MCF 10A (cell line): ENCODE measurements at places on chromosomes 2 and 18. TPM values are rescaled to one million over a fixed set of nuclear protein-coding genes. Genes with fewer than 3 reads are reported as not detected.

DCDC2C gene
- total RNA-seq, result not detected in 2 replicates

DNA sequence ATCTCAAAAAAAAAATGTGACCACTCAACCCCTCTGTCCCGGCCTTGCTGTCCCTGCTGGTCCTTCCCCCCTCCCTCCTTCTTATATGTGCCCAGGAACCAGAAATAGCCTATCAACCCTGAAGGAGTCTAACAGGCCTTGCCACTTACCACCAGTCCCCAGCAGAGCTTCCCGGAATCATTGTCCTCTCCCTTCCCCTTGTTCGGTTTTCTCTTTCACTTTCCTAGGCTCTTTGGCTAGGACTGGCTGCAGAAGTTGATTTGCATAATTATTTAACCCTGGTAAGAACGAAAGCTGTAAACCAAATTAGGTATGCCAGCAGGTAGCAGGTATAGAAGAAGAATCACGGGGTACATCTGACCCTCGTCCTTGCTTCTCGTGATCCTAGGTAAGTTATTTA, 72.6 kb upstream of the ZNF532 start:
- no peak for DNase-seq

IFIH1 gene
- 4.5 and 7.2 TPM in 2 replicates for total RNA-seq

GRCh38 chr2:212845941-212846340, 305.5 kb downstream of the IKZF2 start:
- DNase-seq, result peak; percentile 31

GRCh38 chr2:219228911-219229304, 528 bp downstream of the ATG9A start:
- DNase-seq, result no peak

C2orf15 gene
- 0.74 and 0.93 TPM in 2 replicates for total RNA-seq

GRCh38 chr2:114185501-114185900, 256.9 kb upstream of the DPP10 start:
- no peak for DNase-seq

DNA sequence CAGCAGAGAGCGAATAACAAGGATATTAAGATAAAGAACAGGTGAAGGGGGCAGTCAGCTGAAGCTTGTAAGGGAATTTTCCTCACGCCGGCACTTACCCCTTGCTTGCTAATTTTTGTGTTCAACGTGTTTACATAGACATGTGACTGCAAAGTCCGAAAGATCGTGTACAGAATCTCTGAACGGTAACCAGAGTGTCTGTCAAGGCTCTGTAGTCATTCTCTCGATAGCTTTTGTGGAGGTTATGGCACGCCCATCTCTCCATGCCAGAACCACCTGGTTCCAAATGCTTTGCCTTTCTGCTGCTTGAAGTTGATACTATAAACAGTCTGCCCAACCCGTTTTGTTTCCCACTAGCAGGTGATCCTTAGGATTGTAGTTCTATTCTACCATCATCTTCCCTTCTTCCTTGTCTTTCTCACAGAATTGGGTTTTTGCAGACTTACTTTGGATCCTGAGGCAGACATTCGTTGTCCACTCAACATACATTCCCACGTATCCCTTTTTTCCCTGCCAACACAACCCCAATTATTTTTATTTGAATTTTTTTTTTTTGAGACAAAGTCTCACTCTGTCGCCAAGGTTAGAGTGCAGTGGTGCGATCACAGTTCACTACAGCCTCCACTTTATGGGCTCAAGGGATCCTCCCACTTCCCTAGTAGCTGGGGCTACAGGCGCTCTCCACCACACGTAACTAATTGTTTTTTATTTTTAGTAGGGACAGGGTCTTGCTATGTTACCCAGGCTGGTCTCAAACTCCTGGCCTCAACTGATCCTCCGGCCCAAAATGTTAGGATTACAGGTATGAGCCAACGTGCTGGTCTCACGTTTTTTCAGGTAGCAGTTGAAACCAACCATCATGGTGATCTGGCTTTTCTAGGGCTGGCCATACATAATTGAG, 1.3 kb upstream of the USP34 start:
- DNase-seq, result peak; percentile 42

DNA sequence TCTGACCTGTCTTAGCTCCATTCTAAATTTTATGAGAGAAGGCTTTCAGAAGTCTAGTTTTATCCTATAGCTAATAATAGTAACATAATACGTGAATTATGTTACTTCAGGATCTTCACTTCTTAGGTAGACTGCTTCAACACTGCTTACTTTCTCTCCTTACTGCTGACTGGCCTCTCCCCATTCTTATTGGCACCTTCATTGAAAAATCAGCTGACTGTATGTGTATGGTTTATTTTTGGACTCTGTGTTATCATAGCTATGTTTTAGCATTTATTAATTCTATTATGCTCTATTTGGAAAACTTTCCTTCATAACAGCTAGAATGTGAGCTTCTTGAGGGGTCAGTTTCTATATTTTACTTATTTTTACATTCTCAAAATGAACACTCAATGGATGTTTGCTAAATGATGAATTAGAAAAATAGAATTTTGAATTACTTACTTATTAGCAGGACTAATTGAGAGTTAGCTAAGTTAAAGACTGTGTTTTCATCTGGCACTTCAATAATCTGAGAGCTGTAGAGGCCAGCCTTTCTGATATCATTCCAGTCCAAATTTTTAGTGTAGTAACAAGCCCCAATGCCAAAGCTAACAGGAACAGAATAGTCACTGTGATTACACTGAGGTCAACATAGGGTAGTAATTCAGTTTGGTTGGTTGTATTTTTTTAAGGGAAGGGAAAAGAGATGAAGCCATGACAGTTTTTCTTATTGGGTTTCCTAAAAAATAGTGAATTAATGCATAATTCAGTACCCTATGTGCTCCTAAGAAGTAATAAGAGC, 92.3 kb downstream of the TTC27 start:
- no peak for DNase-seq

GRCh38 chr2:11123856-11124759, 31.2 kb upstream of the SLC66A3 start:
- DNase-seq, result peak; percentile 56

DNA sequence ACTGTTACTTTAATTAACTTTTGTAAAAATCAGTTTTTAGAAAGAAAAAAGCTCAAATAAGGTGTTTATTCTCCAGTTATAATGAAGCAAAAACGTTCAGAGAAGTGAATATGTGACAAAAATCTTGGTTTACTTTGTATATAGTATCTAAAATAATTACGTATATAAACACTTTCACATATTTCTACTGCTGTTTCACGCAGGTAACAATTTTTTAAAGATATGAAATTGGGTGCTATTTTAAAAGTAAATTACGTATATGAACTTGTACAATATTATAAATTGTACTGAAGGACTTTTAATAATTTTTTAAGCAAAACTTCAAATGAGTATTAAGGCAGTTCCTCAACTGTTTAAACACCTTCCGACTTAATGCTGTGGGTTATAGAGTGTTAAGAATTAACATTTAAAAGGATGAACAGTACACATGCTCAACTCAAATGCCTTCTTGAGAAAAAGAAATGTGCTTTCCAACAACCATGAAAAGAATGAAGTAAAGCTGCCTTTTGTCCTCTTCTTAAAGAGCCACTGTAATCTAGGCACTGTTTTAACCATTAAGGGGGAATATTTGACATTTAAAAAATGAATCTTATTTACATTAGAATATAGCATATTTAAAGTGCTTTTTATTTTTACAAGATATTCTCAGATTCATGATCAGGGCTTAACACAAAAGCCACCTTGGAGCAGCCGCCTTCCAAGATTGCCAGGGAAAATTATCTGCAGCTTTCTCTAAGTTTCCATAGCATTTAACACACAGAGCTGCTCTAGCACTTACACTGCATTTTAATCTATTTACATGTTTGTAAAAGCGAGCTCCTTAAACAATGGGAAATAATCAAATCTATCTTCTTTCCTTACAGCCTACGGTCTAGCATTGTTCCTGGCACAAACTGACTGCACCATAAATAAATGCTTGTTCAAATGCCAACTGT, 56.5 kb upstream of the CDKL4 start:
- no peak for DNase-seq

GRCh38 chr2:124662946-124663644, 638.0 kb downstream of the CNTNAP5 start:
- DNase-seq, result no peak

- no peak for DNase-seq
Observed at GRCh38 chr2:79721966-79722365, 209.1 kb downstream of the CTNNA2 start.

DNA sequence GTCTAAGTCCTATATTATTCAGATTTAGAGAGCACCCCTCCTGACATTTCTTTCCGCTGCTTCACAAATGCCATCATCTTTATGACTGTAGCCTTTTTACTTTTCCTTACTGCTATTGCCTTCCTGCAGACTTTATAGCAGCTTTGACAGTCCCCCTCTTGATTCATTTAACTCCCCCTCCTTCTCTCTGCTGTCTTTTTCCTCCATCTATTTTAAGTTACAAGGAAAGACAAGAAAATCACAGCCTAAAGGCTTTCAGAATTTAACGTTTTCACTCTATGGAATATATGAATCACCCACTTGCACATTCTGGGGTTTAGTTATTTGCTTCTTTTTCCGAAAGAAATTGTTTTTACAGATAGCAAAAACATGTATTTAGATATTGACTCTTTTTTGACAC, 183.4 kb upstream of the SETBP1 start:
- DNase-seq, result no peak

- peak; percentile 34 for DNase-seq
Observed at GRCh38 chr2:173752152-173752551, 213.0 kb downstream of the SP3 start.

DNA sequence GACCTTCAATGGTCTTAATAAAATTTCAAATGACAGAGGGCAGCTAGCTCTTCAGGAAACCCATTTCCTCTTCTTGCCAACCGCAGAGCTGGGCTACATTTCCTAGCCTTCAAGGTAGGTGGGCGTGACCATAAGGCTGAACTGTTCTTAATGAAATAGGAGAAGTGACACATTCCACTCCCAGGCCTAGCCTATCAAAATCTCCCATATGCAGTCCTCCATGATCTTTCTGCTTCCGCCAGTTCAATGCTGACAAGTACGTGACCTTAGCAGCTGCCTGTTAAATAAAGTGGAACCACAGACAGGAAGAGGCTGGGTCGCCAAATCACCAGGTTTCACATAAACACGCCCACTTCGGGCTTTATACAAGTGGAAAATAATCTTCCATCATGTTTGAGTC, 13.2 kb downstream of the SERPINE2 start:
- DNase-seq, result no peak
